Foreskin keratinocyte (primary cell): ENCODE measurements at places on chromosomes 6 and 20.

DNA sequence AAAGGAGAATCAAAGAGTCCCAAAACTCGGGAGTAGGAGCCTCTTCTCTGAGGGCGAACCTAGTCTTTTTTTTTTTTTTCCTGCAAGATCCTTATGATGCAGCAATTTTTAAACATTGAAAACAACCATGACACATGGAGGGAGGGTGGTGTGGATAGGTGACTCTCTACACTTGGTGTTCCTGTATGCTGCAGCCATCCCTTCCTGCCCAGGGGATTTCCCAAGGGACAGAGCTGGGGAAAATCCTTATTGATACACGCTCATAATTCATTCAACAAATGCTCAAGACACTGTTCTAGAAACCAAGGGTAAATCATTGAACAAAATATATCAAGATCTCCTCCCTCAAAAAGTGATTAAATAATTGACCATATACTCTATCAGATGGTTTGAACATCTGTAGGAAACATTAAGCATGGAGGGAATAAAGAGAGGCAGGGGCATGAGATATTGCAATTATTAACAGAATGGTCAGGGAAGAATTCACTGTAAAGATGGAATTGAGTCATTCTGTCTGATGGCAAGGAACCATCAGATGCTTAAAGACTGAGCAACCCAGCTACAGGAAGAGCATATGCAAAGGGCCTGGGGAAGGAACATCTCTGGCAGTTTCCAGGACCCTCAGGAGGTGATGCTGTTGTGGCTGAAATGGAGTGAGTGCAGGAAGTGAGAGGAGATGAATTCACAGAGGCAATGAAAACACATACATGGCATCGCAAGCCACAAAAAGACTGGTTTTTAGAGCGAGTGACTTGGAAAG, 13.4 kb upstream of the BTN3A3 start:
- no peak for DNase-seq

DNA sequence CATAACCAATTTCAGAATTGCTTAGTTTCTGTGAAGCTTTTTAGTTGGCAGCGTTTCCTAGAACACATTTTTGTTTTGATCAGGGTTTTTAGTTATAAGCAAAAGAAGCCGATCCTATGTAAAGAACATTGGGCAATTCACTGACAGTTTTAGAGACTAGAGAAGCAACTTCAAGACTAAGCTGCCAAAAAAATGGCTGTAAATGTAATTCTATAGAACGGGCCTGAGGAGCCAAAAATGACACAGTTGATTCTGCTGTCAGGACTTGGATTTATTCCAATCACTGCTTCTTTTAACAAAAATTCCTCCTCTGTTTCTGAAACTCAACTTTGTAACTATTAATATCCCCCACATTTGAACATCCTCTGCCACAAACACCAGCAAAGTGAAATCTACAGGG, 236.0 kb upstream of the EYS start:
- DNase-seq = no peak

- DNase-seq = no peak
Measured at GRCh38 chr6:71088166-71088565, 131.3 kb upstream of the B3GAT2 start.

GRCh38 chr20:55561259-55561658, 444.1 kb downstream of the CBLN4 start:
- peak; percentile 67 for DNase-seq

DNA sequence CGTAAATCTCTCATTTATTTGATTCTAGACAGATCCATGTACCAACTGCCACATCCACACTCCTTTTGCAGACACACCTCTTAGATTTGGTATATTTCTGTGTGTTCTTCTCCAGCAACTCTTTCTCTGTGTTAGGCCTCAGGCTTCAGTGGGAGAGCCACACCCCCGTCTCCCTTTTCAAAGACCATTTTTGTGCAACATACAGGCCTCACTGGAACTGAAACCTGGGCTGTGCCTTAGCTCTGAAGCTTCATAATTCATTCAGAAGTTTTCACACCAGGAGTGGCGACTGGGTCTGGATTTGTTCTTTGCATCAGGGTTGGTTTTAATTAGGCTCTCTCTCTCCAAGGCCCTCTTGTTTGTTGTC, 170.2 kb downstream of the THBS2 start:
- DNase-seq = no peak

DNA sequence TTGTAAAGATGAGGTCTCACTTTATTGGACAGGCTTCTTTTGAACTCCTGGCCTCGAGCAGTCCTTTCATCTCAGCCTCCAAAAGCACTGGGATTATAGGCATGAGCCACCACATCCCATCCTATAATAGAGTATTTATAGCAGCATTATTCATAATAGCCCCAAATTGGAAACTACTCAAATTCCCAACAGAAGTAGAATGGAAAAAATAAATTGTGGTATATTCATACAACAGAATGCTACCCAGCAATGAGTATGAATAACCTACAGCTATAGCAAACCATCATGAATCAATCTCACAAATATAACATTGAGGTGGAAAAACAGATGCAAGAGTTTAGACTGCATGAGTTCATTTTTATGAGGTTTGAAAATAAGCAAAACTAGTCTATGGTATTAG, 84.8 kb upstream of the BTBD3 start:
- no peak for DNase-seq

DNA sequence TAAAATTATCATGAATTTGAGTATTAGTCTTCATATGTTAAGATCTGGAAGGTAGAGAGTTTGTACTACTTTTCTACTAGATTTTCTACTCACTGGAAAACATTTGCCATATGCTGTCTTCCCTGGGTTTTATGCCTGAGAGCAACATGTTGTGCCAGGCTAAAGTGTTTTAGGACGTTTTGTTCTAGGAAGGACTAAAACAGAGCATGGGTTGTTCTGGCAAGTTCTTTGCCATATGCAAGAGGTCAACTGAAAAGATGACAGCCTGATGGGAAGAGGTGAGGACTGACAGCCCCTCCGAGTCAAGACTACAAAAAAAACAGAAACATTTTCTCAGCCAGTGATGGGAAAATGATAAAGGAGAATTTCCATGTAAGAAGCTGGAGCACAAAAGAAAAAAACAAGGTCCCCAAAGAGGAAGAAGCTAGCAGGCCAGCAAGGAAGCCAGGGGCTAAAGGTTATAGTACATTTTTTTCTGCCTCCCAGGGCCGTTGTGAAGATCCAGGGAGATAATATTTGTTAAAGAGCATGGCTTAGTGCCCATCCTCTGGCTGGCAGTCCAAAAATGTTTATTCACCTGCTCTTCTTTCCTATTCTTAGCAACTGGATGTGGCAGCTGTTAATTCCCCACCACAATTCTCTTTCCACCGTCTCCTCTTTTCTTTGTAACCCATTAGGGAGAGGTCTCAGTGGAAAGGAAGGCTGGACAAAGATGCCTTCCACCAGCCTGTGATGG, 7.8 kb downstream of the SCGN start:
- DNase-seq = no peak

- DNase-seq = no peak
Measured at GRCh38 chr6:168530653-168531071, 89.7 kb downstream of the SMOC2 start.

- no peak for DNase-seq
Measured at GRCh38 chr6:142413111-142413510, 111.3 kb downstream of the ADGRG6 start.

DNA sequence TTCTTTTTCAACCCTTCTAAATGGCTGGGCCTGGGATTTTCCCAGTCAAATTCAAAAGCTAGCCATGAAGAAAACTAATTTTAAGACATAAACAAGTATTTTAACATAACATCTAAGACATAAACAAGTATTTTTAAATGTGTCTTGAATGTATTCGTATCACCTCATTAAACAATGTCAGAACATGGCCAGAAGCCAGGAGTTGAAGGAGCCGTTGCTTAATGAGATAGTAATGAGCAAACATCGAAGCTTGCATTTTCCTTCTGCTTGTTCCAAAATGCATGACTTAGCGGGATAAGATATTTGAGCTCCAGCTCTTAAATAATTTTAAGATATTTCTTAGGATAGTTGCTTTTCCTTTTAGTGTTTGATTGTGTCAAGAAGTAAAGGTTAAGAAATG, 4.2 kb upstream of the RNF182 start:
- no peak for DNase-seq

DNA sequence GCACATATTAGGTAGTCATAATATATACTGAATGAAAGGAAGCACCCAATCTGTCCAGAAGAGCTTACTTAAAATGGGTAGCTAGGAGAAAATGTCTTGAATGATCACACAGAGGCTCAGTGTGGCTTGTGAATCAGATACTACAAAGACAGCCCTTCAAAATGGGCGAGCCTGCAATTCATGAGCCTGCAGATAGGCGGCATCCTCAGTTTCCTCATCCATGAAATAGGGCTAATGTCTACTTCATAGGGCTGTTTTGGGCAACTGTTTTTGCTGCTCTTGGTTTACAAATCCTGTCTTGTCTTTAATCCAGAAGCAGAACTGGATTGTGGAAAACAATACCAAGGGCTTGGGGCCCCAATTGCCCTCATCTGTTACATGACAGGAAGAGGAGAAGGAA, 129.3 kb upstream of the KCNK16 start:
- DNase-seq = no peak

DNA sequence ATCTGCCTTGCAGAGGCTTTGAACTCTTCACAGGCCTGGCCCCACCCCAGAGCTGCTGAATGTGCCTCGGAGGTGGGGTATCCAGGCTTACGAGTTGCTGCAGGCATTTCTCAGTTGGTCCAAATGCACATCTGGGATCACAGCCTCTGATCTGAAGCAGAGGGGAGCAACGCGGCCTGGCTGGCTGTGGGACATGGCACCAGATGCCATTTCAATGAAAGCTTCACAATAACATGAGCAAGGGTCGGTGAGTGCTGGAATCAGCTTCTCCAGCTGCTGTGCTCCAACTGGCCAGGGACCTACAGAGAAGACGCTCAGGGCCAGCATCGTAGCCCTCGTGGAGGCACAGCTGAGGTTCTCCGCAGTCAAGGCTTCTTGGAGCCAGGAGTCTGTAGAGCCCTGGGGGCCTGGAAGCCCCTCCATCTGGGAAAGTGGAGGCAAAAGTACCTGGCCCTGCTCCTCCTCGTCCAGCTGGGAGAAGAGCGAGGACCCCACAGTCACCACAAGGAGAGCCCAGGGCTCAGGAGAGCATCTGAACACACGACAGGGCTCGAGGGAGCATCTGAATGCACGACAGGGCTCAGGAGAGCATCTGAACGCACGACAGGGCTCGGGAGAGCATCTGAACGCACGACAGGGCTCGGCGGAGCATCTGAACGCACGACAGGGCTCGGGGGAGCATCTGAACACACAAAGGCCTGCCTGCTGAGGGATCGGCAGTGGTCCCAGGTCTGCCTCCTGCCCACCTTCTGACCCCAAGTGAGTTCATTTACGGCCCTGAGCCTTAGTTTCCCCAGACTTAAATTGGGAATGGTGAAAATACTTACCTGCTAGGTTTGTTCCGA, 165.2 kb downstream of the DLL1 start:
- DNase-seq = no peak

DNA sequence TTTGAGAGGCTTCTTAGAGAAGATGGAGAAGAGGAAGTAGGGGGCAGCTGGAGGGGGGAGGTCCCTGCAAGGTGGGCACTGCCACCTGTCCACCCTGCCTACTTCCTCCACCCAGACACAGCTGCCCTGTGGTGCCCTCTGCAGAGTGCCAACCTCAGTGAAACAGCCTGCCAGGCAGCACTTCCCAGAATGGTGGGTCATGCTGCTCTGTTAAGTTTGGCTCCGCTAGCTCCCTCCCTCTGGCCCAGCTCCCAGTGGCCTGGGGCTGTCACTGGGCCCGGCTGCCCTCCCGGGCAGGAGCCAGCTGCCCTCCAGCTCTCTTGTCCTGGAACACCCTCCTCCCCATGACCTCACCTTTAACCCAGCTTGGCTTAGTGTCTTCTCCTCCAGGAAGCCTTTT, 5.1 kb upstream of the EPB41L1 start:
- DNase-seq = no peak

DNA sequence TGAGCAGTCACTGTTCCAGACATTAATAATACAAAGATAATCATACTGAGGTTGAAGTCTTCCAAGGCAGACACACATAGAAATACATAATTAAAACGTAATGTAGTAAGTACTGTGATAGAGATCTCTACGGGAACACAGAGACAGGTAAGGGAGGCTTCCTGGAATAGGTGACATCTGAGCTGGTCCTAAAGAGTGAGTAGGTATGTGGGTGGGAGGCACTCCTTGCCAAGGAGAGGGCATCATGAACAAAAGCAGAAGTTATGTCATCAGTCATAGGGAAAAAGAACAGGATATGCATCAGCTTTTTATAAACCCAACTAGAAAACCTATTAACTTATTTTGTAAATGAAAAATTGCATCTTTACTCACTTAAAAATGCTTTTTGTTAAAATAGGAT, 110.0 kb downstream of the MAP7 start:
- peak; percentile 33 for DNase-seq

DNA sequence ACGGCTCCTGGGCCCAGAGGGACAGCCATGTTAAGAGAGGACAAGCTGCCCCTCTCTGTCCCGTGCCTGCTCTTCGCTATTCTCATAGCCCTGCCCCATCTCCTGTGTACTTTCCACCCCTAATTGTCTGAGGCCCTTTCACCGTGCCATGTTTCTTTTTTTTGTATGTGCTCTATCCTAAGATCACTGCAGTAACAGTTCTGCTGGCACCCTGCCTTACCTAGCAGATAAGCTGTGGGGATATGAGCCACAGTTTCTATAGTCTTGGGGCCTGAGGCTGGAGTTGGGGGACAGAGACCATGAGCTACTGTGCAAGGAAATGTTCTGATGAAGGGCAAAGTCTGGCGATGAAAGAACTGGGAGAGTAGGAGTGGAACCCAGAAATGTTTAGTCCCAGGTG, 269.5 kb upstream of the CITED2 start:
- DNase-seq = no peak

GRCh38 chr6:26273673-26274588, 91.1 kb upstream of the BTN3A2 start:
- no peak for DNase-seq

- DNase-seq = no peak
Measured at GRCh38 chr6:54784011-54784410, 62.6 kb upstream of the FAM83B start.

- no peak for DNase-seq
Measured at GRCh38 chr6:25166955-25167748, 112.0 kb upstream of the CARMIL1 start.

DNA sequence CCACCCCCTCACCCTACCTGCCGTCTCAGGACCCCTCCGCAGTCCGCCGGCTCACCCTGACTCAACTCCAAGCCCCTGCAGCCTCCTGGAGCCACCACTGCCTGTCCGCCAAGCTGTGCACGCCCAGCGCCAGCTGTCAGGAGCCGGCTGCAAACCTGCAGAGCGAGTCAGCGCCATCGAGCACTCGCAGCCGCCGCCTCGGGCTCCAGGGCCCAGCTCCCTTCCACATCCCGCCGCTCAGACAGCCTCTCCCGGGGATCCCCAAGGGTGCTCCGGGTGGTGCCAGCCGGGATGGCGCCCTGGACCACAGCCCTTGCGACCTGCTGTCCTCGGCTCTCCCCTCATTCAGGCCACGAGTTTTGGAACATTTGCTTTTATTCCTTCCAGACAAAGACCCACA, 4.3 kb downstream of the TNNC2 start:
- no peak for DNase-seq

DNA sequence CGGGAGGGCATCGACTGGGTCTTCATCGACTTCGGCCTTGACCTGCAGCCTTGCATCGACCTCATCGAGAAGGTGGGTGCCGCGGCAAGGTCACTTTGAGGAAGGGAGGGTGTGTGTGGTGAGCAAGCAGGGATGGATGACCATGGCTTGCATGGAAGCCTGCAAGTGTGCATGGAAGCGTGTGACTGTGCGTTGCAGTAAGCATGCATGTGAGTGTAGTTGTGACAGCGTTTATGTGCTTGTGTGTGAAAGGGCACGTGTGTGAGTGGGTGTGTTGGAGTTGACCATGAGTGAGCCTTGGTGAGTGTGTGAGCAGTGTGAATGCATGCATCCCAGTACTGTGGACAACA, 32.5 kb downstream of the MYH7B start:
- no peak for DNase-seq

- DNase-seq = no peak
Measured at GRCh38 chr20:41065716-41066115, 37.1 kb downstream of the TOP1 start.
